Islet precursor cell (in vitro differentiated cells): ENCODE measurements at places on chromosomes 5 and 9.

GRCh38 chr5:151674626-151675610 lies 11.8 kb downstream of the SPARC start:
- DNase-seq = no peak

GRCh38 chr9:136954270-136955083 lies 2.4 kb downstream of the LCN12 start:
- DNase-seq = no peak

DNA sequence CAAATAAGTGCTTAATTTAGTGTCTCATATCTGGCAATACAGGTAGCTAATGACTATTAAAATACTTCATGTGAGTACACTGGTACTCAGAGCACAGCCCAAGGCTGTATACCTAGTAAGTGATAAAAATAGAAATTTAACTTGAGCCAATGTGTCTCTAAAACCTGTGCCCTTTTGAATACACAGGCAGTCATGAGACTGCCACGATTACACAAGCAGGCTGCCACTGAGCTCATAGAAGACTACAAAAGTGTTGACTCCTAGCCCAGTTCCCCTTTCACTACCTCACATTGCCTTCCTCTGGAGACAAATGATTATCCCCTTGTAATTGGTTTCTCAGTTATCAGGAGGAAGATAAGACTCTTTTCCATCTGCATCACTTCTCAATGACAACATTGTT lies 66.3 kb upstream of the PAPPA start:
- DNase-seq = no peak

DNA sequence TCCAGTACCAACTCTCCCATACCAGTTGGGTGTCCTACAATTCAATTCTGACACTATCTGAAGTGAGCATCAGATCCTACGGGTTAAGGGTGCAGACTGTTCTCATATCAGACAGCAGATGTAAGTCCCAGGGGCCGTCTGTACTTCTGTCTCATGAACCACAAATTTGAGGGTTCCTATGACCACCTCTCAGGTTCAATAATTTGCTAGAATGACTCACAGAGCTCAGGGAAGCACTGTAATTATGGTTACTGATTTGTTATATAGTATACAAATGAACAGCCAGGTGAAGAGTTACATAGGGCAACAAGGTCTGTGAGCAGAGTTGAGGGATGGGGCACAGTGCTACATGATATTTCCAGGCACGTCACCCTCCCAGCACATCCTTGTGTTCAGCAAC lies 499.1 kb downstream of the DMAC1 start:
- DNase-seq = no peak

- DNase-seq = no peak
Observed at GRCh38 chr5:139636207-139636792, 11.8 kb upstream of the CXXC5 start.

DNA sequence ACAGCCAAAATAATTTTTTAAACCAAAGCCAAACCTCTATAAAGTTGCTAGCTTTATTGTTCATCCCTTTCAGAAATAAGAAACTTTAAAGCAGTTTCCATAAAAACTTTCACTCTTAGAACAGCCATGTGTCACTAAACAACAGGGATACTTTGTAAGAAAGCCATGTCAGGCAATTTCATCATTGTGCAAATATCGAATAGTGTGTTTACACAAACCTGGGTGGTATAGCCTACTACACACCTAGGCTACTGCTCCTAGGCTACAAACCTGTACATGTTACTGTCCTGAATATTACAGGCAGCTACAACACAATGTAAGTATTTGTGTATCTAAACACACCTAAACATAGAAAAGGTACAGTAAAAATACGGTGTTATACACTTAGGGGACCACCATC lies 59.9 kb downstream of the TLE1 start:
- no peak for DNase-seq

GRCh38 chr9:112530751-112531205 lies 44.2 kb downstream of the KIAA1958 start:
- DNase-seq = no peak

DNA sequence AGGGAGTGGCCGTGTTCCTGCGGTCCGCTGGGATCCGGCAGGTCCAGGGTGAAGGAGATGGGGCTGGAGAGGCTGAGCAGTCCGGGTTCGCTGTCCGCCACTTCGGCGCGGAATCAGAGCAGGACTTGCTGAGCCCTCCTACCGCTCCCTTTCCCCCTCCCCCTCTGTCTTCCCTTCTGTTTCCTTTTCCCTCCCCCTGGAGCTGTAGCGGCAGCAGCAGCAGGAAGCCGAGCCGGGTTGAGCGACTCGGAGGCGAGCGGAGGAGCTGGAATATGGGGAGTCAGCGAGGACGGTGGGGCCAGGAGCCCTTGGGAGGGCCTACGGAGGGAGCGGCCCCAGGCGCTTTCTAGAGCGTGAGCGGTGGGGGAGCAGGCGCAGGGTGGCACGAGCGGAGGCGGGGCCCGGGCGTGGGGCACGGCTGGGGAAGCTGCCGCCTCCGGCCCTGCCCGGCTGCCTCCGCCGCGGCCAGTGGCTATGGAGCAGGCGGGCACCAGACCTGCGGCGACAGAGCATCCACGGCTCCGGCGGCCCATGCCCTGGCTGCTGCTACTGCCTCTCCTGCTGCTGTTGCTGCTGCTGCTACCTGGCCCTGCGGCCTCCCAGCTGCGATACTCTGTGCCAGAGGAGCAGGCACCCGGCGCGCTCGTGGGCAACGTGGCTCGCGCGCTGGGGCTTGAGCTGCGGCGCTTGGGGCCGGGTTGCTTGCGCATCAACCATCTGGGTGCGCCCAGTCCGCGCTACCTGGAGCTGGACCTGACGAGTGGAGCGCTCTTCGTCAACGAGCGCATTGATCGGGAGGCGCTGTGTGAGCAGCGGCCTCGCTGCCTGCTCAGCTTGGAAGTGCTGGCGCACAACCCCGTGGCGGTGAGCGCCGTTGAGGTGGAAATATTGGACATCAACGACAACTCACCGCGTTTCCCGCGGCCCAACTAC lies at the start of gene PCDHAC2:
Gene PCDHAC2, plus strand, starts transcription at position 184 of the 933 bp plus-strand sequence. Its CDS starts 291 bp downstream, at position 475.
- DNase-seq = peak; percentile 91

DNA sequence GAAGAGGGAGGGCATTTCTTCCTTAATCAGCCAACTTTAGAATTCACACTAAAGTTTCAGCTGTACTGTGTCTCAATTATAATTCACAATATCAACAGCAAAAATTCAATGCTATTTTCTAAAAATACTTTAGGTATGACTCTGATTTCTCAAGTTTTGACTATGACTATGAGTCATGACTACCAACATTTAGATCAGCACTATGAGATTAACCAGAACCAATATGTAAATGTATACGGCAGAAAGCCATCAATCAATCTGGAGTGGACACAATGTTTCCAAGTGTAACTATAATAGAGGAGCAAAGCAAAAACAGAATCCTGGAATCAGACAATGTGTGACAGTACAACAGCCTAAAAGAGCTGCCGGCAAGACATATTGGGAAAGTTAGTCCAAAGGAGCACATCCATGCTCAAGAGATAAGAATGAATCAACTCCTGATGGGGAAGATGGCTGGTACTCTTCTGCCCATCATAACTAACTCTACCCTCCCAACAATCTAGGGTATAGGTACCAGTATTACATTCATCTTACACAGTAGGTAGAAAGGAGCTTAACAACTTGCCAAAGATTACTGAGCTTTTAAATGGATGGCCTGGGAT lies 294.4 kb downstream of the SEMA5A start:
- no peak for DNase-seq

- DNase-seq = peak; percentile 93
Observed at GRCh38 chr9:26975728-26976707, 19.8 kb downstream of the IFT74 start.

GRCh38 chr5:154485850-154486426 lies 7.9 kb upstream of the HAND1 start:
- no peak for DNase-seq

DNA sequence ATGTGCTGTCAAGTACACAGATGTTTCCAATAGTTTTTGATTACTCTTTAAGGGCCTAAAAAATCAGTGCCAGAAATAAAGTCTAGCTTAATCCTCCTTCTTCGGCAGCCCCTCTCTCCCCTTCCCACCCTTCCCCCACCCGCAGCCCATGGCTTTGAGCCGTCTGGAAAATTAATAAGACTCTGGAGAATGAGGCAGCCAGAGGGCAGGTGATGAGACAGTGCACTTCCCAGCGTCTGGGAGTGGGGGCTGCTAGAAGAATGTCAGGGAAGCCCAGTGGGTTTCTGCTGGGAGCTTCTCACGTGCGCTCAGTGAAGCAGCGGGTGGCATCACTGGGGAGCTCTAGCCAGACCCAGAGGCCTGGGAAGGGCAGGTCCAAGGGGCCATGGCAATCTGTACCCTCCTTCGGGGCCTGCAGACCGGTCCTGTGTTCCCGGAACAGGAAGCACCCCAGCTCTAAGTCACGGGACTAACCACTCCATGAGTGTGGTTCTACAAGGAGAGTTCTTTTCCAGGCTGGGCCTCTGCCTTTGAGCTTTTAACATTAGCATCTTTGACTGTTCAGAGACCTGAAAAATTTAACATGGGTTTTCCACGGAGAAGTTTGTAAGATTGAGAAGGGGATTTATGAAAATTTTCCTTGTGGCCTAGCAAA lies 164.8 kb upstream of the OTULINL start:
- peak; percentile 71 for DNase-seq

- no peak for DNase-seq
Observed at GRCh38 chr5:55141945-55142690, 17.9 kb upstream of the GPX8 start.

GRCh38 chr9:130989391-130989790 lies 19.6 kb upstream of the LAMC3 start:
- DNase-seq = no peak

DNA sequence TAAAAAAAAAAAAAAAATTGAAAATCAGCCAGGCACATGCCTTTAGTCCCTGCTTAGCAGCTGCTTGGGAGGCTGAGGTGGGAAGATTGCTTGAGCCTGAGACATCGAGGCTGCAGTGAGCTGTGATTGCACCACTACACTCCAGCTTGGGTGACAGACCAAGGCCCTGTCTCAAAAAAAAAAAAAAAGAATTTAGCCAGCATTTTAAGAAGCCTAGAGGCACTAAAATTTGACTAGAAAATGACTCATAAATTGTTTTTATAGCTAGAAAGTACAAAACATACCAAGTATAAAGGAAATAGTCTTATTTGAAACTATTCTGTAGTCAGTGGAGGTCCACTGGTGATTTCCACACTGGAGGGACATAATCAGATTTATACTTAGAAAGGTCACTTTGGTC lies 17.5 kb downstream of the LRRC70 start:
- no peak for DNase-seq

GRCh38 chr5:140965905-140966292 lies 377 bp upstream of the PCDHAC2 start:
- no peak for DNase-seq

GRCh38 chr5:31963358-31964006 lies 210.6 kb downstream of the GOLPH3 start:
- DNase-seq = peak; percentile 79

DNA sequence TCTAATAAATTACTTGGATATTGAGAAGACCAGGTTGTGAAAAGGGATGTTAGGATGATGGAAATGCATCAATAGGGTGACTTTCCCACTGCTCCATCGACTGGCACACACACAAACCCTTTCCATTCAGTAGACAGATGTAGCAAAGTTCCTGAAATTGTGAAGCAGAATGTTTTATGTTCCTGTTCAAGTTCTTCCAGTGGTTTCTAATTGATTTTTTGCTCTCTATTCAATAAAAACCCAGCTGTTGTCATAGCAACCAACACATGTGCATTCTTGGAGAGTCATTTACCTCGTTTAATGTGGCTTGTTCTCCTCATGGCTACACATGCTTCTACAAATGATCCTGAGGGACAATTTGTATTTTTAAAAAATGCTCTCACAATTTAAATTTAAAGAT lies 244.6 kb downstream of the RAB3C start:
- no peak for DNase-seq

DNA sequence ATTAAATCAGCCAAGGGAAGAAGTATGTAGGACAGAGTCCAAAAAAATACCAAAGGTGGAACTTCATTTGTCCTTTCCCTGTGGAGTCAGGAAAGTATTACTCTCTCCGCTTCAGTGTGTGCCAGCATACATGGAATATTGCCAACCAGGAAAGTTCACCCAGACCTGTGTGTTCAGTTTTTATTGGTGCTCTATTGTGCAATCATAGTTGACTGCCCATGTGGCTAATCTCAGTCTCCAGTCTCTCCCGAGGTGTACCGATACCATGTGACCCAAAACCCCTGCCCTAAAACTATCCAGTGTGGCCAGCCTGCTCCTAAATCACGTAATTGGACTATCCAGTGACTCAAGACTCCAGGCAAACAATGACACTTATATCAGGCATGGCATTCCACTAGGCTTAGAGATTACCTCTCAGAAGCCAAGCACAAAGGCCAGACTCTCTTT lies 38.8 kb downstream of the NFX1 start:
- DNase-seq = no peak

DNA sequence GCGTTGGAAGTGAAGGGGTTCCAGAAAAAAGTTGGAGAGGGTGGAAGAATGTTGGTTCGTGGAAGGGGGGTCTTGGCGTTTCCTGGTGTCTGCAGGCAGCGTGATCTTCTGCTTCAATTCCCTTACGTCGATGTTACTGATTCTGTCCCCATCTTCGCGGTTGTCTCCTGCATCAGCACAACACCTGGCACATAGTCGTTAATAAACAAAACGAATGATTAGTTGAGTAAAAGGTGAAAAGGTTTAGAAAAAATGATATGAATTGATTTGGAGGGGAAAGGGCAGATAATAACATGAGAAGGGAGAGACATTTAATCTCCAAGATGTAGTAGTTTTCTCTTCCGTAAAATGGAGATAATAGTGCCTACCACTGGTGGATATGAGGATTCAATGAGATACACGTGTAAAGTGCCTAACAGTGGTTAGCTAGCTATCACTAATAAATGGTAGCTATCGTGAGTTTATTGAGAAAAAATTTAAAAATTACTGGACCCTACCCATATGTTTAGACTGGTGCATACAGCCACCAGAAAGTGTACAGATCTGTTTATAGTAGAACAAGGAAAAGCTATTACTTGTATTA lies 556 bp downstream of the MTREX start:
- no peak for DNase-seq

- DNase-seq = no peak
Observed at GRCh38 chr9:108047264-108047663, 557.7 kb upstream of the KLF4 start.

- DNase-seq = peak; percentile 92
Observed at GRCh38 chr9:134325813-134326723, at the start of gene RXRA. RXRA (plus strand) TSS chr9:134326455; CDS start chr9:134326632, 177 bp downstream.

GRCh38 chr5:174919351-174919750 lies 195.0 kb downstream of the MSX2 start:
- DNase-seq = no peak

GRCh38 chr5:113846941-113847340 lies 333.4 kb downstream of the YTHDC2 start:
- DNase-seq = no peak

- DNase-seq = peak; percentile 65
Observed at GRCh38 chr5:62614355-62614754, 35.7 kb downstream of the LRRC70 start.

- peak; percentile 91 for DNase-seq
Observed at GRCh38 chr9:86641970-86642369, 287.8 kb upstream of the TUT7 start.

- no peak for DNase-seq
Observed at GRCh38 chr9:118318770-118319431, 614.7 kb downstream of the TLR4 start.

DNA sequence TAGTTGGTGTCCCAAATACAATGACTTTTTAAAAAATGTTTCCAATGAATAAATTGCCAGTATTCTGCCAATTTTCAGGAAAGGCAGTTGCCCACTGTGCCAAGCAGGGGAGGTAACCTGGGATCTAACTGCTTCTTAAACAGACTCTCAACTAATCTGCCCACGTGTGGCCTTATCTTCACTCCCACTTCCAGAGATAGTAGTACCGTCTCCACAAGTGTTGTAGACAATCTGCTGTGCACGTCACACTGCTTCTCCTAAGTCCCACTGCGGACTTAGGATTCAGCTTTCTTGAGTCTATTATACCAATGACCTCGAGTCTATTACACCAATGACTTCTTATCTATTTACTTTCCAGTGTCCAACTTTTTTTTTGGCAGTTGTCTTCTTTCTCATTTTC lies 21.2 kb downstream of the POU4F3 start:
- no peak for DNase-seq
